ENCODE measurements at places on chromosomes 7 and 10. TPM values are rescaled to one million over a fixed set of nuclear protein-coding genes. Genes with fewer than 3 reads are reported as not detected.

The PRPS1L1 gene
- not detected for polyA plus RNA-seq

The LIPJ gene
- 0.40 TPM for polyA plus RNA-seq

The TSPAN12 gene
- 167 TPM for polyA plus RNA-seq

The RBM20 gene
- polyA plus RNA-seq, result 4.5 TPM

The GTF2IRD1 gene
- 51.5 TPM for polyA plus RNA-seq

The DDC gene
- 79.4 TPM for polyA plus RNA-seq

The EDRF1 gene
- polyA plus RNA-seq, result 45.0 TPM

The PMS2 gene
- polyA plus RNA-seq, result 25.3 TPM

The MBLAC1 gene
- polyA plus RNA-seq, result 2.6 TPM

The TMEM140 gene
- polyA plus RNA-seq, result 29.3 TPM

The SCART1 gene
- polyA plus RNA-seq, result 1.6 TPM

The FAM13C gene
- polyA plus RNA-seq, result 8.7 TPM

The TRAPPC14 gene
- polyA plus RNA-seq, result 21.0 TPM

The DNAH11 gene
- polyA plus RNA-seq, result 1.9 TPM

The GPR158 gene
- 0.52 TPM for polyA plus RNA-seq

The SLC18A3 gene
- not detected for polyA plus RNA-seq

The KIAA1549 gene
- 14.1 TPM for polyA plus RNA-seq

The WIPF3 gene
- 7.6 TPM for polyA plus RNA-seq

The CDCA7L gene
- 49.4 TPM for polyA plus RNA-seq

The GRM3 gene
- polyA plus RNA-seq, result 0.22 TPM

The ACSM6 gene
- 0.23 TPM for polyA plus RNA-seq

The FGF8 gene
- polyA plus RNA-seq, result 7.8 TPM

The TLX1 gene
- polyA plus RNA-seq, result 0.05 TPM

The ADD3 gene
- 320 TPM for polyA plus RNA-seq

The EPDR1 gene
- polyA plus RNA-seq, result 20.0 TPM

The ADAM12 gene
- 23.0 TPM for polyA plus RNA-seq
